ENCODE measurements at places on chromosomes 5 and 9. TPM values are rescaled to one million over a fixed set of nuclear protein-coding genes. Genes with fewer than 3 reads are reported as not detected.

Gene TEX48
- total RNA-seq, result not detected

Gene ANKRD34B
- not detected for total RNA-seq

Gene STING1
- total RNA-seq, result 1.2 TPM

Gene TGFBI
- total RNA-seq, result 1,765 TPM

Gene RCL1
- 41.9 TPM for total RNA-seq

Gene MARCHF11
- not detected for total RNA-seq

Gene NIM1K
- total RNA-seq, result 0.14 TPM

Gene OGN
- not detected for total RNA-seq

Gene HK3
- total RNA-seq, result not detected

Gene TRPM6
- total RNA-seq, result 1.4 TPM

Gene SPATA6L
- total RNA-seq, result 2.1 TPM

Gene RABGAP1
- total RNA-seq, result 13.6 TPM

Gene THBS4
- not detected for total RNA-seq

Gene CMYA5
- total RNA-seq, result 0.07 TPM

Gene PTGS1
- 1.3 TPM for total RNA-seq

Gene PCDHB7
- total RNA-seq, result not detected

Gene TAF11L5
- total RNA-seq, result not detected

Gene GALNT12
- total RNA-seq, result 3.7 TPM

Gene PLEKHG4B
- total RNA-seq, result 0.56 TPM

Gene STPG3
- total RNA-seq, result not detected

Gene LMX1B
- total RNA-seq, result 1.9 TPM

Gene BAAT
- 0.48 TPM for total RNA-seq

Gene HEMGN
- total RNA-seq, result not detected

Gene FAM78A
- total RNA-seq, result 0.40 TPM

Gene GPR151
- not detected for total RNA-seq

Gene NKD2
- 13.3 TPM for total RNA-seq

Gene PRRT1B
- total RNA-seq, result 0.69 TPM

Gene MEIKIN
- total RNA-seq, result not detected

Gene MUSK
- total RNA-seq, result not detected

Gene RNF14
- total RNA-seq, result 44.4 TPM

Gene SPATA31C1
- total RNA-seq, result not detected

Gene SLC6A7
- total RNA-seq, result 0.02 TPM

Gene MCIDAS
- total RNA-seq, result 1.7 TPM

Gene UBE2QL1
- 0.15 TPM for total RNA-seq

Gene FBP1
- not detected for total RNA-seq

Gene SLC9A3
- total RNA-seq, result 2.5 TPM

All from A549 treated with DMSO at 1 μM for 4 hours (cell line).